T-cell (primary cell): ENCODE measurements at places on chromosomes 11 and 22.

GRCh38 chr22:36136475-36136874, 24.1 kb downstream of the APOL3 start:
- peaks cover 3% of the 10 kb centered on the region for H3K36me3 ChIP-seq
- no peak for DNase-seq
- no peaks in the 10 kb centered on the region for H3K27me3 ChIP-seq
- H3K4me1 ChIP-seq = peaks cover 7% of the 10 kb centered on the region
- no peak overlapping the region for H3K4me3 ChIP-seq

- H3K27me3 ChIP-seq = no peaks in the 10 kb centered on the region
- no peak overlapping the region for H3K27ac ChIP-seq
- no peak overlapping the region for H3K4me3 ChIP-seq
- no peak for DNase-seq
- no peaks in the 10 kb centered on the region for H3K36me3 ChIP-seq
These were observed 2.1 kb downstream of the SLC35E4 start for GRCh38 chr22:30637701-30638114.

DNA sequence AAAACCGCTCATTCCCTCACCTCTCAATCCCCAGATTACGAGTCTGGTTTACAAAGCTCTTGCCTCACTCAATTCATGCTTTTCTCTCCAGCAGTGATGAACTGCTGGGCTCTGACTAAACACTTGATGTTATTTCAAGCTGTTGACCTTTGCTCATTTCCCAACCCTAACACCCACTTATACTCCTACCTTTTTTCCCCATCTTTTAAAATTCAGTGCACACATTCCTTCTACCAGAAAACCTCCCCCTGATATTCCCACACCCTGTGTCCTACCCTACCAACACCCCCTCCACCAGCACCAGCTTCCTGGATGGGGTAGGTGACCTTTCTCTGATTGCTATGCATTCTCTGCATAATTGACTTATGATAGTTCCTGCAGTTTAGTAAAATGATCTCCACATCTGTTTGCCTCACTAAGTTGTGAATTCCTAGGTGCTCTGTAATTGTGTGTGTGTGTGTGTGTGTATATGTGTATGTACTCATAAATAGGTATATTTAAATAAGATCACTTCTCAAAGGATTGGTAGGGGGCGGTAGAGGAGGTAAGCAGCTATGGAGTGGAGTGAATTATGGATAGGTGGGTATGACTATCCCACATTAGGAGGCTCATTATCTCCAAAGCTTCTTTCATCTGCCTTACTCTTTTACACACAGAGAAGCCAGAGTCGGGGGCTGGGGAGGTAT, 842 bp downstream of the HEPACAM start:
- H3K27ac ChIP-seq = no peak overlapping the region
- H3K4me3 ChIP-seq = no peak overlapping the region
- no peaks in the 10 kb centered on the region for H3K4me1 ChIP-seq
- DNase-seq = no peak

DNA sequence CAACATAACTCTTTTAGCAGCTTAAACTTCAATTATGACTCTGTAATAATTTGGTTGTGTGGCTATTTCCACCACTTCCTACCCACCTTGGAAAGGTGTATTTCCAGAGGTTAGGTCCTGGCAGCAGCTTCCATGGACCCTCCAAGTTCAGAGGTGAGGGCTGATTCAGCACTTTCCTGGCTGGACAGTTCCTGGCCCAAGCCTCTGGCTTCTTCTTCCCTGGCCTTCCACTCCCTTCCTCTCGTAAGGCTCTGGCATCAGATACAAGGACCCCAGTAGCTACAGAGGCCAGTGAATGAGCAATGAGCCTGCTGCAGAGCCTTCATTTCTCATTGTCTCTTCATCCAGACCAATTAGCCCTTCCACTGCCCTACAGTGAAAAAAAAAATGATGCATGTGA, 98.1 kb upstream of the KIRREL3 start:
- H3K4me1 ChIP-seq = no peaks in the 10 kb centered on the region

- H3K27me3 ChIP-seq = peaks cover 25% of the 10 kb centered on the region
- no peaks in the 10 kb centered on the region for H3K36me3 ChIP-seq
- H3K4me3 ChIP-seq = no peak overlapping the region
- H3K27ac ChIP-seq = no peak overlapping the region
- no peaks in the 10 kb centered on the region for H3K4me1 ChIP-seq
- no peak for DNase-seq
These were observed 65.5 kb upstream of the EMID1 start for GRCh38 chr22:29139965-29140782.

DNA sequence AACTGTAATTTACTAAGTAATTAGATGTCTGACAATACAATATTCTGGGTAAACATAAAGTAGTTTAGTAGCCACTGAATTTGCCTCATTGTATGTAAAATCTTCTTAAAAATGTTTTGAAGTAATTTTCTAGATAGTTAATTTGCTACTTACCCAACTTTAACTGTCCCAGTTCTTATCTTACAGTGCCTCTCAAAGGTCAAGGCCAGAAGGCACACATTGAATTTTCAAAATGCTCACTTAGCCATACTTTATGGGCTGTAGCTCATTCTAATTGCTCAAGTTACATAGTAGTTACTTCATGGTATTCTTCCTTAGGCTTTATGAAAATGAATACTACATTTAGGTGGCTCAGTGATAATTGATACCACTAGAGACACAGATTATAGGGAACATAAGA, 666.6 kb downstream of the CNTN5 start:
- no peak overlapping the region for H3K27ac ChIP-seq
- no peaks in the 10 kb centered on the region for H3K27me3 ChIP-seq
- H3K4me1 ChIP-seq = no peaks in the 10 kb centered on the region
- no peaks in the 10 kb centered on the region for H3K36me3 ChIP-seq
- DNase-seq = no peak

DNA sequence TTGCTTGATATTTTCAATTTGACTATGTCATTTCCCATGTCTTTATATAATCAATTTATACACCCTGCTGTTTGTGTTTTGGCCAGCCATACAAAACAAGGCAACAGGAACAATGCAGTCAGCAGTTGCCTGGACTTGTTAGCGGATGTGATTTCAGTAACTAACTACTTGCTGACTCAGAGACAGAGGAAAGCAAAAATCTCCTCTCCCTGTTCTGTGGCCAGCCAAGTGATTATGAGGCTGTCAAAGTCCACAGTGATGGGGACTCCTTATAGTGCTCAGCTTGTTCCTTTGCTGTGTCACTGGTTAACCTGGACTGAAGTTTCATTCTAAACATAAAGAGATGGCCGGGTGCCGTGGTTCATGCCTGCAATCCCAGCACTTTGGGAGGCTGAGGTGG, 32.6 kb upstream of the APLP2 start:
- H3K27ac ChIP-seq = no peak overlapping the region
- H3K27me3 ChIP-seq = no peaks in the 10 kb centered on the region
- H3K4me1 ChIP-seq = no peaks in the 10 kb centered on the region
- H3K36me3 ChIP-seq = no peaks in the 10 kb centered on the region

- no peak overlapping the region for H3K27ac ChIP-seq
- no peak for DNase-seq
- peaks cover 7% of the 10 kb centered on the region for H3K27me3 ChIP-seq
These were observed 459.9 kb downstream of the OPCML start for GRCh38 chr11:133072378-133072777.

DNA sequence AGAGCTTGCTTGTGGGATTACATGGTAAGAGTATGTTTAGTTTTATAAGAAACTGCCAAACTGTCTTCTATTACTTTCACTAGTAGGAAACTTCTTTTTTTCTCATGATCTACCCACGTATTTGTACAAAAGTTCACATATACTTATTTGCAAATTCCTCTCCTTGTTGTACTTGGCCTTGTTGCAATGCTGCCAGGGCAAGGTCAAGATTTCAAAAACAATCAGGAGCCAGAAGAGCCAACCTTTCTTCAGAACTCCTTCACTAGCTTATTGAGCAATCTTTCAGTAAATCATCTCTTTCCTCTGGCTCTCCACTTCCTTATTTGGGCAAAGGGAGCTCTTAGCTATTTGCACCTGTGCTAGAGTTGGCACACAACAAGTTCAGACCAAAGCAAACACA, 9.7 kb downstream of the SRSF8 start:
- no peaks in the 10 kb centered on the region for H3K36me3 ChIP-seq
- no peak overlapping the region for H3K27ac ChIP-seq
- DNase-seq = no peak
- H3K27me3 ChIP-seq = no peaks in the 10 kb centered on the region

DNA sequence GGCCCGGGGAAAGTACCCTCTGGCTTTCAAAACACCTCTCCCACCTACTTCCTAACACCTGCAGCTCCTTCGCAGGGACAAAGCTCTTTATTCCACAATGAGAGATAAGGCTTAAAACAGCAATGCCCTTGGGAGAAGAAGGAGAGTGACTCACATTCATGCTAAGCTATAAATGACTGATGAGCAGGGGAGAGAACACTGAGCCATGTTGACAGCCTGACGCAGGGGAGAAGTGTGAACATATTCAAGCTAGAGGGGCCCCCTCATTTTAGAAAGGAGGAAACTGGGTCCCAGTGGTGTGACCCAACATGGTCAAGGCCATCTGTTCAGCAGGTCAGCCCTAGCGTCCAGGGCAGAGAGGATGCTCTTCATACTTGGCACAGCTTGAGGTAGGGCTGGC, 171.8 kb downstream of the DSCAML1 start:
- H3K27ac ChIP-seq = no peak overlapping the region
- H3K27me3 ChIP-seq = no peaks in the 10 kb centered on the region
- no peaks in the 10 kb centered on the region for H3K36me3 ChIP-seq
- H3K4me1 ChIP-seq = no peaks in the 10 kb centered on the region
- H3K4me3 ChIP-seq = no peak overlapping the region

DNA sequence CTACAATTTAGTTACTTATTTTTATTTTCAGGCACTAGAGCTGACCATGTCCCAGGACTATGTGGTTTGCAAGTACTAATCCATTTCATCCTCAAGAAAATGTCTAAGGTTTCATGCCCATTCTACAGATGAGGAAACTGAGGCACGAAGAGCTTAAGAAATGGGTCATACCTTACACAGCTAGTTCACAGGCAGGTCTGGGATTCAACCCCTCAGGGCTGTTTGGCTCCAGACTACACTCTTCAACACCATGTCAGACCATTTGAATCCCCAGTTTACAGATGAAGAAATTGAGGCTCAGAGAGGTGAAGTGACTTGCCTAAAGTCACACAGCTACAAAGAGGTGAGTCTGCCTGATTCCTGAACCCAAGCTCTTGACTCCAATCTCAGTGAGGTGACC, 144.1 kb downstream of the MIAT start:
- no peak overlapping the region for H3K27ac ChIP-seq
- H3K4me1 ChIP-seq = no peaks in the 10 kb centered on the region
- DNase-seq = no peak

- H3K4me1 ChIP-seq = no peaks in the 10 kb centered on the region
- no peaks in the 10 kb centered on the region for H3K27me3 ChIP-seq
- DNase-seq = no peak
- H3K4me3 ChIP-seq = no peak overlapping the region
These were observed 555.8 kb downstream of the BRD1 start for GRCh38 chr22:49271831-49272230.

- no peak overlapping the region for H3K4me3 ChIP-seq
- H3K36me3 ChIP-seq = peaks cover 58% of the 10 kb centered on the region
- no peak for DNase-seq
- no peaks in the 10 kb centered on the region for H3K27me3 ChIP-seq
These were observed 11.0 kb downstream of the XRRA1 start for GRCh38 chr11:74937696-74938475.

- peaks cover 5% of the 10 kb centered on the region for H3K36me3 ChIP-seq
- H3K27ac ChIP-seq = peak overlapping the region; percentile 95
- H3K27me3 ChIP-seq = no peaks in the 10 kb centered on the region
- H3K4me1 ChIP-seq = peaks cover 16% of the 10 kb centered on the region
- peak overlapping the region; percentile 83 for H3K4me3 ChIP-seq
- DNase-seq = no peak
These were observed 1.5 kb downstream of the ZNF143 start for GRCh38 chr11:9462172-9462799.

DNA sequence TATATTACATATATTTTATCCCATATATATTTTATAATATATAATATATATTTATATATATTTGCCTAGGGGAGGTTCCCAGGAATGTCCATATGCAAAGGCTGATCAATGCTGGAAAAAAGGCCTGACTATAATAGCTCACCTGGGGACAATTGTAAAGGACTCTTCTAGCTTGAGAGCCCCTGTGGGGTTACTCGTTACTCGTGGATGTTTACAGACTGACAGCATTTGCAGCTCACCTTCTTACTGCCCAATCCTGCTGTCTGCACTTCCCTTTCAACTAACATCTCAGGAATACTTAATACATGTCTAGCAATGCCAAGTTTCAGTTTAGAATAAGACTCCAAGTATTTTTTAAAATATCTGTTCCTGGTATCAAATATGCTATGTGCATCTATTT, 1365.4 kb upstream of the RAG2 start:
- H3K27ac ChIP-seq = no peak overlapping the region
- H3K36me3 ChIP-seq = no peaks in the 10 kb centered on the region
- no peaks in the 10 kb centered on the region for H3K4me1 ChIP-seq
- no peak for DNase-seq

DNA sequence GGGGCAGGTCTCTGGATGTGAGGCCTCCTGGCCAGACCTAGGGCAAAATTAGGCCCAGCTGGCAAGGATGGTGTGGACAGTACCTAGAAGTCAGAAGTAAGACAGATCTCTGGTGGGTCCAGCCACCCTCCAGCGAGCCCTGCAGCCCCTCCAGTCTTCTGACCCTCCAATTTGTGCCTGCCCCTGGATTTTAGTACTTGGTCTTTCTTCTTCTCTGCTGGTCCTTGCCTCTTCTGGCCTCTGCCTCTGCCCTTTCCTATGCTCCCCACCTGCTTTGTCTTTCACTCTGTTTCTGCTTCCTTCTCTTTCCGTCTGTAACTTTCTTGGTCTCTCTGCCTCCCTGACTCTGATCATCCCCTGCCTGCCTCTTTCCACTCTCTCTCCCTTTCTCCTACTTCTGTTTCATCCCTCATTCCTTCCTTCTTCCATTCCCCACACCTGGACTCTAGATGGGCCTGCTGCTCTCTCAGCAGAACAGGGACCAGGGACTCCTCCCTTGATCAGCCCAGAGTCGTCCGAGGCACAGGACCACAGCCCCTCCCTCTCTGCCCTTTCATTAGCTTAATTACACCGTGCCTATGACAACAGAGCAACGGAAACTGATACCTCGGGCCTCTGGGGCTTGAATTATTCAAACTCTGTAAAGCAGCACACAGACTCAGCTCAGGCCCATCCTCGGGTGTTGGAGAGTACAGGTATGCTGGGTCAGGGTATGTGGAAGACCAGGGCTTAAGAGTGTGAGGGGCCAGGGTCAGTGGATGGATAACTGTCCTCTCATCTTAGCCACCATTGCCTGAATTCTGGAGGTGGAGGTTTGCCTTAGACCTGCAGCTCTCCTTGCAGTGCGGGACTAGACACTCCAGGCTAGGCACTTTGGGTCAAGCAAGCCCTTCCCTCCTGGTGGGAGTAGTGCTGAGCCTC, at the start of gene CHRNA10:
TSS of gene CHRNA10 (minus strand) at position 51 of the 921 bp plus-strand sequence. CDS start 72 bp downstream, outside the sequence.
- no peaks in the 10 kb centered on the region for H3K27me3 ChIP-seq
- no peak within 1 kb of the TSS for H3K4me3 ChIP-seq
- peaks cover 13% of the 10 kb centered on the region for H3K36me3 ChIP-seq
- DNase-seq = no peak
- no peak within 1 kb of the TSS for H3K27ac ChIP-seq
